Right ventricle myocardium superior (tissue), 1 donor: ENCODE measurements at places on chromosomes 6 and 20. TPM values are rescaled to one million over a fixed set of nuclear protein-coding genes. Genes with fewer than 3 reads are reported as not detected.

SIRPG gene
- total RNA-seq: not detected

- DNase-seq: no peak
Measured at GRCh38 chr6:79231666-79232065, 2.8 kb downstream of the HMGN3 start.

GRCh38 chr6:11094411-11094851 is 797 bp downstream of the SMIM13 start:
- DNase-seq: peak; percentile 59

- no peak for DNase-seq
Measured at GRCh38 chr6:133945158-133945557, 7.9 kb upstream of the TBPL1 start.

- no peak for DNase-seq
Measured at GRCh38 chr6:27407153-27407814, 18.7 kb downstream of the ZNF391 start.

GATA5 gene
- 1.7 TPM for total RNA-seq

PRR18 gene
- not detected for total RNA-seq

ZSCAN31 gene
- 8.1 TPM for total RNA-seq

EFCAB8 gene
- total RNA-seq: not detected

DNA sequence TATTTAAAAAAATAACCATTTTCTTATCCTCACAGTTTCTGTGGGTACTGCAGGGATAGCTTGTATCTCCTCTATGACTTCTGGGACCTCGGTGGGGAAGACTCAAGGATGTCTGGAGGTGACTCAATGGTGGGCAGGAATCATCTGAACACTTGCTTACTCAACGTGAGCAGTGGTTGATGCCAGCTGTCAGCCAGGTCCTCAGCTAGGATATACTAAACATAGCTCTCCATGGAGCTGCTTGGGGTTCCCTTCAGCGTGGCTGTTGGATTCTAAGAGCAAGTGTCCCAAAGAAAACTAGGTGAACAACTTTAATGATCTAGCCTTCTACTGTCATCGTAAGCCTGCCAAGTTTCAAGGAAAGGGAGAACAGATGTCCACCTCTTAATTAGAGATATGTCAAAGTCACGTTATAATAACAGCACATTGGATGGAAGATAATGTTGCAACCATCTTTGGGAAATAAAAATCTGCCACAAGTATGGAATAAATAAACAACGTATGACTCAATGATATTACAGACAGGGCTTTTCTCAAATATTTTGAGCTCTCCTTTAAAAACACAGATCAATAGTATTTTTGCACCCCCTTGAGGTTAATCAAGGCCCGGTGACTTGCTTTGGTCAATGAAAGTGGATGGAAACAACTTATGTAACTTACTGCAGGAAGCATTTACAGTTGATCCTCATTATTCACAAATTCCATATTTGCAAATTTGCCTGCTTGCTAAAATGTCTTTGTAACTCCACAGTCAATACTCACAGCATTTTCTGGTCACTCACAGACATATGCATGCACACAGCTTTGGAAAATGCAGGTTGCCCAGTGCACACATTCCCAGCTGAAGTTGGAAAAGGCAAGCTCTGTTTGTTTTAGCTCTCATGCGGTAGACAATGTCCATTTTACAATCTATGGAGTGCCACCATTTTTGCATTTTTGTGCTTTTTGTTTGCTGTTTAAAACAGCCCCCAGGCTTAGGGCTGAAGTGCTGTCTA is 6.6 kb upstream of the HEBP2 start:
- peak; percentile 46 for DNase-seq

SNRPB2 gene
- total RNA-seq: 28.5 TPM

GRCh38 chr6:126614642-126615504 is 275.0 kb downstream of the CENPW start:
- no peak for DNase-seq

DNA sequence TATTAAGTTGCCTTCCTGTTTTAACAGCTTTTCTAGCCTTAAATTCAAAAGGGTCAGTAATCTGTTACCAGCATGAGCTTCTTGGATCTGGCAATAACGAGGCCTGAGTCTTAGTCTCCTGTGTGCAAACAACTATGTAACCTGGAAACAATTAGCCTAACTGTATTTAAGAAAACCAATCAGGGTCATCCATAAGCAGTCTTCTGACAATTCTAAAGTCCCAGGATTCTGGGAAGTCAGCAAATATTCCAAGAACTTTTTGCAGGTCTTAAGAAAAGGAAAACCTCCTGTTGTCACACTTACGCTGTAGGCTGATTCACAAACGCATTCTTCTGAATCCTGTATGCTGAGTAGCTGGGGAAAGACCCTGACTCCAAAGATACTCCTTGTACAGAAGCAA is 90.4 kb downstream of the COL12A1 start:
- DNase-seq: no peak

GPR6 gene
- not detected for total RNA-seq

DNA sequence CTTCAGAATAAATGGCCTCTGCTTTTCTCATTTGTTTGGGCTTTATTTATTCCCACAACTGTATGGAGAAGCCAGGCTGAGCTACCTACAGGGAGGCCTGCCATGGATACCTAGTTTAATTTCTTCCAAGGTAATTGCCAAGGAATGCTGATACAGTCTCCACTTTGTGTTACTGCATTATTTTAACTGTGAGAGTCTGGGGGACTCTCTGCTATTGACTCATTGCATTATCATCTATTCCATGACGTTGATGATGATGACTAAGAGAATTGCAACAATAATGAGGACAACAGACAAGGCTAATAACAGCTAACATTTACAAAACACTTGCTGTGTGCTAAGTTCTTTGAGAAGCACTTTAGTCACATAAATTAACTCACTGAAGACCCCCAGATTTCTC is 88.3 kb upstream of the COL21A1 start:
- DNase-seq: no peak

DNA sequence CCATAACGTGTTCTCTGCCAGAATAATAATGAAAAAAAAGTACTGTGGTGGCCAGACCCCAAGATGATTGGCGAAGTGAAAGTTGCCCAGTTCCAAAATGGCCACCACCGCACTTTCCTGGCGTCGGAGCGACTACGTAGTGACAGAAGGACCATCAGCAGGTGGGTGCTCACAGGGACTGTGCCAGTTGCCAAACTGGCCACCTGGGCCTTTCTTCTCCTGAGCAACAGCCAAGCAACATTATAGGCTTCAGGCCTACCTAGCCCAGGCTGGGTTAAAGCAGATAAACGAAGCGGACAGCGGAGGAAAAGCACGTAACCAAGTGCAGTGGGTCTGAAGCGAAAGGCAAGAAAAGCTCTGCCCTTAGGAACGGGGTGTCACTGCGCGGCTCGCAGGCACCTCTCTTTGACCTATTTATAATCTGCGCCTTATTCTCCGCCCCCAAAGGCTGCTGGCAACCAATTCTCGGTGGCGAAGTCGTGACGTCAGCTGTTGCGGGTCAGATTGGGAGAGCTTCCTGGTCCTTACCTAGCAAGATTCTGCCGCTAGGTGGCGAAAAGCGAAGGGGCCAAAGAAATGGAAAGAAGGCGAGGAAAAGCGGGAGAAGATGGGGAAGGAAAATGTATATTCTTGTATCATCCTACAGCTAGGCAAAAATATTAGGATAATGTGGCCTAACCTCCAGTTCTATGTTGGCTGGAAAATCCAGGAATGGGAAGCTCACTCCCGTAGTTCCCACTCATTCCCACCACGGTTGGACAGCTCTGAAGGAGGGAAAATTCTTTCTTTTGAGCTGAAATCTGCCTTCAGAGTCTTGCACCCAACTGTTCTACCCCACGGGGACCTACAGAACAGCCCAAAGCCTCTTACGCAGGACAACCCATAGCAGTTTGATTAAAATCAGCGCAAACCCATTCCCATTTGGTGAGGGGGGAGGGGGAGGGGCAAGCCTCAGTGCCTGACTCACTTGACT is 6.9 kb upstream of the MOG start:
- peak; percentile 98 for DNase-seq

APOM gene
- total RNA-seq: 1.9 TPM

DNA sequence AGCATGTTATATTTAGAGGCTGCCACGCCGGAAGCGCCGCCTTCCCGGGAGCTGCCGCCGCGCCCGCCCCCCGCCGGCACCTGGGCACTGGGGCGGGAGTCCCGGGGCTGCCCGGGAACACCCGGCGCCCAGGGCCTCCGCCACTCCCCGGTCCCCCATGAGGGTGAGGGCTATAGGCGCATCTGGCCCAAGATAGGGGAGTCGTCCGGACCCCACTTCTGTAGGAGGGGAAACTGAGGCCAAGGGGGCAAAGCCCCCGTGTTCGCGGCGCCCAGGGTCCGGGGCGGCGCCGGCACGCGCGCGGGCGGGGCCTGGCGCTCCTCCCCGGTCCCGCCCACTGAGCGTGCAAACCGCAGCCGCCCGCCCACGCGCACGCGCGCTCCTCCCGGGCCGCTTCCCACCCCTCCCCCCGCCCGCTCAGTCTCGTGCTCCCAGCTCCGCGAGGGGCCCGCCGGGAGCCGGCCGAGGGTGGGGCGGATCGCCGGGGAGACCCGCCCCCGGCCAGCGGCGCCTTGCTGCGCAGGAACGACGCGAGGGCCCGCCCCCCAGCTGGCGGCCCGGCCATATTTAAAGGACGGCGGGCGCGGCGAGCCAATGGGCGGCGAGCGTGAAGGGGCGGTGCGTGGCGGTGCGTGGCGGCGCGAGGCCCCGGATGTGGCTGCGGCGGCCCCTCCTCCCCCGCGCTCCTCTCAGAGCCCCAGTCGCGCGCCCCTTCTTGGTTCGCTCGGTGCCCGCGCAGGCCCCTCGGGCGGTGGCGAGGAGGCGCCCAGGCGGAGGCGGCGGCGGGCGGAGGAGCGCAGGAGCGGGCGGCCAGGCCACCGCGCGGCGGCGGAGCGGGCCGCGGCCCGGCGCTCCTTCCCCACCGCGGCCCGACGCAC is at the start of gene LSM14B:
Gene LSM14B, plus strand, starts transcription at position 700 of the 878 bp plus-strand sequence. CDS start 192 bp downstream, outside the sequence.
- peak; percentile 97 for DNase-seq

DNA sequence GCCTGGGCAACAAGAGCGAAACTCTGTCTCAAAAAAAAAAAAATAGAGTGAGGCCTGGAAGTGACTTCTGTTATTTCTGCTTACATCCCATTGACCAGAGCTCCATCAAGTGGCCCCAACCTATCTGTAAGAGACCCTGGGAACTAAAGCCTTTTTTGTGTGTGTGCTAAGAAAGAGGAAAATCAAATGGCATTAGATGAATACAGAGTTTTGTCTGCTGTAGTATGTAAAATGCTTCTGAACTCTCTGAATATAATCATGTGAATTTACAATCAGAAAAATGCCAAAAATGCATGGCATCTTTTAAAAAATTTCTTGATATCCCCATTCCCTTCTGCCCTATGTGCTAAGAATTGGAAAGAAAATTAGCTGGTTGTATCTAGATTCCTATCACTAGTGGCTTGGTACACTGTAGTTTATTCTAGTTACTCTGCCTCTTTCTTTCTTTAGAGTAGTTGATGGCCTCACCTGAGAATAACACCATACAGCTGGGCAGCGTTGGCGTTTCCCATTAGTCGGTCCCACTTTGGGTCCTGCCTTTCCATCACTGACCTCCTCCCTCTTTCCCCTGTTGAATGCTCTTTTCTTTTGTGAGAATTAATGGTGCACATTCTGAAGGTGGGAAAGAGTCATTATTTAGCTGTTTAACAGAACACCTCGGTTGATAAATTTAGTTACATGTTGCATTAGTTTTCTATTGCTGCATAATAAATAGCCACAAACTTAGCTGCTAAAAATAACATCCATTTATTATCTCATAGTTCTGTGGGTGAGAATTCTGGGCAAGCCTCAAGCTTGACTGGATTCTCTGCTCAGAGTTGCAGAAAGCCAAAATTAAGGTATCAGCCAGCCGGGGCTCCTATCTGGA is 38.2 kb downstream of the SAMD5 start:
- DNase-seq: no peak

- DNase-seq: peak; percentile 73
Measured at GRCh38 chr6:32109114-32109764, at the start of gene TNXB. TSS of gene TNXB (minus strand) at chr6:32109338. CDS start at chr6:32098198, 11,140 bp downstream.

GRCh38 chr6:166830891-166831363 is 125.4 kb downstream of the RNASET2 start:
- no peak for DNase-seq

THBD gene
- total RNA-seq: 11.8 TPM

OR2H1 gene
- total RNA-seq: not detected

DNA sequence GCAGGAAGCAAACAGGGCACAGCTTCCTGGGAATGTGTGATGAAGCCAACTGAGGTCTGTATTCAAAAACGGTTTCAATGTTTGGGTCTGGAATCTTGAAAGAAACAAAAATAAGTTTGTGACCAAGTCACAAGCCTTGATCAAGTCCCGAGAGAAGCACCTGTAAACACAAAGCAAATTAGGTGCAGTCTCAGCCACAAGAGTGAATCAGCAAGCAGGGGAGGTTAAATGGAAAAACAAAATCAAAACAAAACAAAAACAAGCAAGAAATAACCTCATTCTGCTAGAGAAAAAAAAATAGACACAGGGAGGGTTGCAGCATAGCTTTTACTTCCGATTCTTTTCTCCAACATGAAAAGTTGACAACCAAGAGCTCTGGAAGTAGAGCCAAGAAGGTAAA is 201.7 kb downstream of the CLIC5 start:
- no peak for DNase-seq

ARMH2 gene
- not detected for total RNA-seq

GRCh38 chr6:4381381-4381780 is 246.0 kb upstream of the ECI2 start:
- DNase-seq: no peak

RAET1L gene
- total RNA-seq: not detected

- peak; percentile 99 for DNase-seq
Measured at GRCh38 chr6:35731414-35731735, 5.5 kb upstream of the ARMC12 start.

KCNK5 gene
- total RNA-seq: 0.65 TPM

GRCh38 chr6:89134723-89135122 is 11.1 kb upstream of the PM20D2 start:
- DNase-seq: no peak

TRDN gene
- 370 TPM for total RNA-seq

DNA sequence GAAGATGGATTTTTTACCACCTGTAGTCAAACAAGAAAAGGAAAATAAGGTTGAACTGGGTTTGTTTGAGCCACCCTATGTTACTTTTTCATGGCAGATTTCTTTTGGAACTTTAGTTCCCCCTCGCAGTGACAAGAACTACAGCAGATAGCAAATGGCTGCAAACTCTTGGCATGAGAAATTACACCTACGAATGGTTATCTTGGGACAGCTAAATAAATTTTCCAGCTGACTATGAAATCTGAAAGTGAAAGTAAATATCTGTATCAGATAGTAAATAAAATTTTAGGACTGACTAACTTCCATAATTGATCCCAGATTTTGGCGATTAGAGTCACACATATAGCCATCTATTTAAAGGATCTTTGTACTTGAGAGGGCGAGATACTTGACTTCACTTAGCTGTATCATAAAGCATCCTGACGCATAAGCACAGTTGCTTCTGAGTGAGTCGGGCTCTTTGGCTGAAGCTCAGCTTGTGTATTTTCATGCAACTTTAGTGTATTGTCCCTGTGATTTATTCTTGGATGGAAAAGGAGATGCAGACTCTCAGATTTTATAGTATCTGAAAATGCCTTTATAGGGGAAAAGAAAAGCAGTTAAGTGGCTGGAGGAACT is 125.3 kb upstream of the B3GAT2 start:
- no peak for DNase-seq

DNA sequence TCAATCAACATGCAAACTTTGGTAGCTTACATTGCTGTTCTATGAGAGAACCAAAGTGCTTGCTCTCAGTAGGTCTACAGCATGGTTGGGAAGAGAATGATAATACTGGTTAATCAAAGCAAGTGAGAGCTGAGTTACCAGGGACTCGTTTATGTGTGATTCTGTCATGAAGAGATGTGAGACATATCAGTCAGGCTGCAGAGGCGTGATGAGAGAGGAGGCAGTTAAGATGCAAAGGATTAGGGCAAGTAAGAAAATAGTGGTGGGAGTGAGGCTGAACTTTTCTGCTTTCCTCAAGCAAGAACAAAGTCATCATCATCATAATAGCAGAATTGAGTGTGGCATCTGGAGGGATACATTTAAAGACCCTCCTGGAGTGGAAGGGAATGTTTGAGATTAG is 86.5 kb downstream of the RPS12 start:
- DNase-seq: no peak
